ENCODE measurements at places on chromosomes 7 and 10.

DNA sequence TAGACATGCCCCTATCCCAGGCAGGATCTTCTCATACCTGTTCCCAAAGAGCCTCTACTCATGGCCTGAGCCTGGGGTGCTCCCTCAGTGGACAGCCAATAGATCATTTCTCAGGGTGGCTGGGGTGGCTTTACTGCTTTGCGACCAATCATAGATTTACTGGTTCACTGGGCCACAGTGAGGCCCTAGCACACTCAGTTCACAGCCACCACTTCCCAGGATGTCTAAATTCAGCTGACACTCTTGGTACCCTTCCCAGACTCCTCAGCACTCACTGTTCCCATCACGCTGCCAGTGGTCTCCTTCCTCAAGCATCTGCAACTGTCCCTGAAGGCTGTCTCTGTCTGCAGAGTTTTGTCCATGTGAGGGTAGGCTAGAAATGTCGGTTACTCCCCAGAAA lies 50.6 kb downstream of the ARHGAP22 start:
- no peak for DNase-seq

DNA sequence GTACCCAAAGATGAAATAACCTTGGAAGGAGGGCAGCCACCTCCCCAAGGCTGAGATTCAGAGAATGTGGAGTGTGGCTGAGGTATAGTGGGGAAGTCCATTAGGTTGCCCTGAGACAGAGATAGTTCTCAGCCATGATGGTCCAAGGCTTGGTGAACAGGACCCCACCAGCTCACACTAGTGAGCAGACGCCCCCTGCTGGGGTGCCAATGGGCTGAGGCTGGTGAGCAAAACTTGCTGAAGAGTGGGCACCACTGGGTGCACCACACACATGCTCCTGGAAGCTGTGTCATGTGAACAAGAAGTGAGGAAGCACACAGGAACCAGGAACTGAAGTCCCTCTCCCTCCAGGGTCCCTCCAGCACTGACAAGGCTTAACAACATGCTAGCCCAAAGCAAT lies 8.9 kb downstream of the FBXL13 start:
- no peak for DNase-seq

GRCh38 chr7:19567011-19567410 lies 141.8 kb downstream of the POLR1F start:
- DNase-seq = no peak

DNA sequence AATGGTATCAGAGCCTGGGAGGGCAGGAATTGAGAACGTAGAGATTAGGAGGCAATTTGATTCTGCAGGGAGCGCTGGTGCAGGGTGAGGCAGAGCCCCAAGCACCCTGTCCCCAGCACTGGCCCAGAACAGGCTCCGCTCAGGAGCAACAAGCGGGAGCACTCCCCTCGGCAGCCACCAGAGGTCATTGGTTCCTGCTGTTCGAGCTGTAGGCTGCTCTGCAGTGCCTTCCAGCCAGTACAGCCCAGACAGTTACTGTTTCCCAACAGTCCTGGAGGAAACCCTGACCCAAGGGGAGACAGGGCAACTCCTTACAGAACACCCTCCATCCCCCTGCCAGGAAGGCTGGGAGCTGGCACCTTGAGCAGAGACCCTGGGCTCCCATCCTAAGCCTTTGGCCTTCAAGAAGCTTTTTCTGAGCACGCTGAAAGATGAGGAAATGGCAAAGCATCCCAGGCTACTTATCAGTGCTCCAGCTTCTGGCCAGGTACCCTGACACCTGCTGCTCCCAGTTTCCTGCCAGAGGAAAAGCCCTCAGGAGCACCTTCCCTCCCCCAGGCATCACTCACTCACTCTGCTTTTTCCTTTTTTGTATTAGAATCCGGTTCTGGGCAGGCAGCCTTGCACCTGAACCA lies 71.2 kb upstream of the EFCAB10 start:
- DNase-seq = peak; percentile 60

GRCh38 chr10:22003964-22004281 lies 393 bp upstream of the DNAJC1 start:
- no peak for DNase-seq

- DNase-seq = peak; percentile 5
Observed at GRCh38 chr7:85719981-85720953, 533.4 kb upstream of the SEMA3D start.

GRCh38 chr7:25304691-25305090 lies 76.4 kb upstream of the NPVF start:
- DNase-seq = no peak

- DNase-seq = no peak
Observed at GRCh38 chr7:25068502-25069213, 56.4 kb downstream of the CYCS start.

DNA sequence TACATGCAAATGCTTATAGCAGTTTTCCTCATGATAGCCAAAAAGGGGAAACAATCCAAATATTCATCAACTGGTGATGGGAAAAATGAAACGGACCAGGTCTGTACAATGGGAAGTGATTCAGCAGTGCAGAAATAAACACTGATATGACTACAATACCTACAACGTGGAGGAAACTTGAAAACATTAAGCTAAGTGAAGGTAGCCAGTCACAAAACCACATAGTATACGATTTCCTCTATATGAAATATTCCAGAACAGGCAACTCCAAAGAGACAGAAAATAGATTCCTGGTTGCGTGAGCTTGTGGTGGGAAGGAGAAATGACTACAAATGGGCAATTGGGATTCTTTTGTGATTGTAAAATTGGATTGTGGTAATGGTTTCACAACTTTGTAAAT lies 263.1 kb upstream of the PITRM1 start:
- no peak for DNase-seq

DNA sequence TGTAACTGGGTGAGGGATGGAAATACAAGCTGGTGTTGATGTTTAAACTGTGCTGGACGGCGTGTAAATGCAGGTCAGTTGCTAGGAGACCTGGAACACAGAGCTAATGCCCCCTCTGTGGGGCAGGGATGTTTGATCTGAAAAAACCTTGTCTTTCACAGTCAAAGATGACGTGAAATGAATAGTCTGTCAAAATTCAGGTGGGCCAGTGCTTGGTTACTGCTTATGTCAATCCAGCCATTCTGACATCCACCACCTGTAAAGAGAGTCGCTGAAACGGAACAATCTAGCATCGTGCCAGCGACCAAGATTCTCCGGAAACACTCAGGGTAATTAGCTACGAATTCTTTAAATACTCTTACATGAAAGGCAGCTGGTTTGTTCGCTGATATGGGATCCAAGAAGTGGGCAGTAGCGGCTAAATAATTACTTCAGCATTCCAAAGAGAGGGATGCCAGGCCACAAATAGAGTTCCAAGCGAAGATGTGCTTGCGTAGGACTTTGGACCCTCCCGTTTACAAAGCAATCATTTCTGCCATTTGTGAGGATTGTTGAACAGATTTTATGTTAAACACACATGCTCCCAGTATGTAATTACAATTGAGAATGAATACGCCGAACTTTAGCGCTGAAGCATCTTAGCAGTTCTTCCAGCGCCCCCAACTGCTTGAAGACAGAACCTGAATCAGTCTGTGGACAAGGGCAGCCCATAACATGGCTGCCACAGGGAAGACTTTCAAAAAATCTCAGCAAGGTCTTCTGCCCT lies 7.3 kb upstream of the ASB4 start:
- DNase-seq = peak; percentile 7

DNA sequence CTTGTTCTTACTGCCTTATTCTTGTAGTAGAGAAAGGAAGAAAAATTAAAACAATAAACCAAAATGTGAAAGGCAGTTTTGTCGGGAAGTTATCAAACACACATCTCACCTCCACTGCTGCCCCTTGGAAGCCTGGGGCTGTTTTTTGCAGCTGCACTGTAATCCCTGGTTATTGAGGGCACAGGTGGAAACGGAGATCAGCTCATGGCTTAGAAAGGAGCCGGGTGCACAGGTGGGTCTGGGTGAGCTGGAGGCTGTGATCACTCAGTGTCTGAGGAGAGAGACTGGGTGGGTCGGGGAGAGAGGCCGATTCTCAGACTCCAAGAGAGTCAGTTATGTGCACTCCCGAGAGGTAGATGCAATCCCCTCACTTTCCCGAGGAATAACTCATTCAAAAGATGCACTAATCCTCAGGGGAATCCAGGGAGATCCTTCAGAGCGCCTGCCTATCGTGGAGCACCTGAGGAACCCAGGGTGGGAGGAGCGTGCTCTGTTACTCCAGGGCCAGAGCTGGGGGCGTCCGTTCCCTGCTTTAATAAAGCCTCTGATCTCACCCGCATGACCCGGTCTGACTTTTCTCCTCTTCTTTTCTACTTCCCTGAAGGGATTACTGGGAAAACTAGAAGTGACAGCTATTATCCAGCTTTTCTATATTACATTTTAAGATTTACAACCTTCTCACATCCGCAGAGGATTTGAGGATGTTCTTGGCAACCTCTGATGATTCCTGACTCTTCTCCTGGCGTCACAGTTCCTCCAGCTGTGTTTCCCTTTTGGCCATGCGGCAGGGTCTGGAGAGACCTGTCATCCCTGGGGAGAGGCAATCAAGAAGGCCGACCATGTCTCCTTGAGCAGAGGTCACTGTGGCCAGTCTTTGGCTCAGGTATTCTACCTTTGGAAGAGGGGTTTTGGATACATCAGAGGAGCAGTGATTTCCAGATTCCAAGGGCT lies 82.1 kb downstream of the CAMK1D start:
- no peak for DNase-seq

GRCh38 chr10:127587668-127588365 lies 38.7 kb downstream of the NPS start:
- DNase-seq = no peak

DNA sequence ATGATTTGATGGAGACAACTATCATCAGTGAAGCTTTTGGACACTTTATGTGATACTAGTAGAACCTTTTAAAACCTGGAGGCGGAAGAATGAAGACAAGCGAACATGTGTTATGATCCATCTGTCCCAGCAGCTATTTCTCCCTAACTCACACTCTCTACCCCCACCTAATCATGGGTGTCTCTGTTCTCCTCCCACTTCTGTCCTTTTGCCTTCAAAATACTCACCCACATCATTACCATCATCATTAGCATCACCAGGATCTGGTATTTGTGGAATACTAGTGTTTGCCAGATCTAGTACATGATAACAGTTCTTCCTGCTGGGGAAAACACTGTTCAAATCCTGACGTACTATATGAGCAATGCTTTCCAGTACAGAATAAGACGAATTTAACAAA lies 287.7 kb downstream of the DOCK4 start:
- DNase-seq = no peak

GRCh38 chr10:97759158-97759887 lies 12.5 kb downstream of the SFRP5 start:
- DNase-seq = peak; percentile 37

GRCh38 chr10:47443145-47443544 lies 40.8 kb downstream of the ANXA8 start:
- DNase-seq = no peak

- peak; percentile 89 for DNase-seq
Observed at GRCh38 chr10:125878957-125879835, 1.9 kb downstream of the DHX32 start.

- no peak for DNase-seq
Observed at GRCh38 chr7:96327429-96327828, 5.5 kb upstream of the SLC25A13 start.

DNA sequence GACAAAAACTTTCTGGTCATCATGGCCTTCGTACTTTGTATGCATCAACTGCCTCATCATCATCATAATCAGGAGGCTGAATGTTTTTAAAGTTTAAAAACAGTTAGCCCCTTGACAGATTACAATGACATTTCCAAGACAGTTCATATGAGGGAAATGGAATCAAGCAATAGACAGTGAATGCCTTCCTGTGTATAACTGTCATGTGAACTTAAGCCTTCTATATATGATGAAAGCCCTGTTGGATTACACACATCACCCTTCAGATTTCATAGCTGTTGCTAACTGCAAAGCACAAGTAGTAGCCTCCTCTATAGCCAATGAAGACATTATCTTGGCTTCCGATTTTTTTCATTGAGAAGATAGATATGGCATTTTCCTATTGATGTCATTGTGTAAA lies 154.0 kb downstream of the PLXDC2 start:
- no peak for DNase-seq

DNA sequence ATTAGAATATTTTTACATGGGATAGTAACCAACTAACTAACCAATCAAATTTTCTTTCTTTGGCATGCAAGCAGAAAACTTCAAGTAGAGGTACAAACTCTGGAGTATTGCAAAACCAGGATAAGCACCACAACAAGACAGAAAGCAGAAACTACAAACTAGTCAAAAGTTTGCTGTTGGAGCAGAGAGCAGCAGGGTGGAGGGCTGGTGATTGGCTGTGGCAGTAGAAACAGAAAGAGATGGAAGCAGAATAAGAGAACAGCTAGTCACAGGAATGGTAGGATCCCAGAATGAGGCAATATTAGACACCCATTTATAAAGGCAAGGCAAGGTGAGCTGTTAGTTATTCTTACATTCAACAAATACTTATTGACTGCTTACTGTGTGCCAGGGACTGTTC lies 6.8 kb upstream of the MACC1 start:
- DNase-seq = no peak

DNA sequence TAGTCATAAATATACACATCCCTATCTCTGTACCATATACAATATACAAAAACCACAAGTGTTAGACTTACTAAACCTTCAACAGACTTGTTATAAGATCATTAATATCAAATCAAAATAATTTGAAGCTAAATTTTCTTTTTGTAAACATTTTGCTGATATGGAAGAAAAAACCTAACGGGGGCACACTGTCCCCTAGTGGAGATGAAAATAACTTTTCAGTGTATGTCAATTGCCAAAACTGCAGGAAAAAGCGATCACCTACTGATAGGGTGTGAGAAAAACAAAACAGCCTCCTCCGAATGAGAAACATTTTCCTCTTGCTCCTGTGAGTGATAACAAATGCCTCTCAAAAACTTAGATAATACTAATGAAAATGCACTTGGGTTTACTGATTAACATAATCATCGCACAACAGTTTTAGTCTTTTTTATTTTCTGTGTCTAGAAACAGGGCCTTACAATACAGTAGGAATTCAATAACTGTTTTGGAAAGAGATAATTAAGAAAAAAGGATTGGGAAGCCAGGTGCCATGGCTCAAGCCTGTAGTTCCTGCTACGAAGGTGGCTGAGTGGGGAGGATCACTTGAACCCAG lies 322.7 kb downstream of the CRPPA start:
- no peak for DNase-seq

GRCh38 chr10:69570050-69570816 lies 3.0 kb downstream of the NEUROG3 start:
- DNase-seq = no peak

GRCh38 chr10:67926951-67927350 lies 42.5 kb downstream of the SIRT1 start:
- DNase-seq = no peak

Data from HFFc6 (cell line).